ENCODE measurements at places on chromosomes 11 and 22.

DNA sequence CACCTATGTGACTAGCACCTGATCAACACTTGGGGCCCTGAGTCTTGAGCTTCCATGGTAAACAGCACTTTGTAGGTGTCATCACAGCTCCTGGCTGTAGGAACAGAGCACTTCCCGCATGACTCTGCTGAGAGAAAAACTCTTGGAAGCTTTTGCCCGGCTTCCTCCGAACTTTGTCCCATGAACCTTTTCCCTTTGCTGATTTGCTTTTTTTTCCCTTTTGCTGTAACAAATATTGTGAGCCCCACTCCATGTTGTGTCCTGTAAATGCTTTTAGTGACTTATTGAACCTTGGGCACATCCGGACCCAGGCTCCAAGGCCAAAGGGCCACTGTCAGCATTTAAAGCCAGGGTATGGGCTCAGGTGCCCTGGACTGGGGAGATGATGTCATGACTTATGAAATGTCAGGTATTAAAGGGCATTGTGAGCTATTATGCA, 391.1 kb downstream of the TENM4 start:
- no peak for DNase-seq

DNA sequence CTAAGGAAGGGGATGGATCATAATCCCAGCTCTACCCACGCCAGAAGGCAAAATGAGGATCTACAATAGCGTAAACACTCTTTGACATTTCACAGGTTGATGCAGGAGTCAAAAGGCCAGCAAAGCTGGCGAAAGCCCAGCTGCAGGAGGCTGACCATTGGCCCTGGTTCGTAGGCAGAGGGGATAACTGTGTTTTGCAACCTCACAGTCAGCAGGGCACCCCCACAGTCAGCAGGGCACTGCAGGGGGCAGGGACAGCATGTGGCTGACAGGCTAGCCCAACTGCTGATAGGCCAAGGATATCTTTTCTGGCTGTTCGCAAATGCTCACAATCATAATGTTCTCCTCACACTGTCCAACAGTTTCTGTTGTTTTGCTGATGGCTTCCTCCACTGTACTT, 372.7 kb downstream of the BUD13 start:
- DNase-seq = no peak

GRCh38 chr22:49554296-49554625, 273.4 kb downstream of the BRD1 start:
- DNase-seq = no peak

DNA sequence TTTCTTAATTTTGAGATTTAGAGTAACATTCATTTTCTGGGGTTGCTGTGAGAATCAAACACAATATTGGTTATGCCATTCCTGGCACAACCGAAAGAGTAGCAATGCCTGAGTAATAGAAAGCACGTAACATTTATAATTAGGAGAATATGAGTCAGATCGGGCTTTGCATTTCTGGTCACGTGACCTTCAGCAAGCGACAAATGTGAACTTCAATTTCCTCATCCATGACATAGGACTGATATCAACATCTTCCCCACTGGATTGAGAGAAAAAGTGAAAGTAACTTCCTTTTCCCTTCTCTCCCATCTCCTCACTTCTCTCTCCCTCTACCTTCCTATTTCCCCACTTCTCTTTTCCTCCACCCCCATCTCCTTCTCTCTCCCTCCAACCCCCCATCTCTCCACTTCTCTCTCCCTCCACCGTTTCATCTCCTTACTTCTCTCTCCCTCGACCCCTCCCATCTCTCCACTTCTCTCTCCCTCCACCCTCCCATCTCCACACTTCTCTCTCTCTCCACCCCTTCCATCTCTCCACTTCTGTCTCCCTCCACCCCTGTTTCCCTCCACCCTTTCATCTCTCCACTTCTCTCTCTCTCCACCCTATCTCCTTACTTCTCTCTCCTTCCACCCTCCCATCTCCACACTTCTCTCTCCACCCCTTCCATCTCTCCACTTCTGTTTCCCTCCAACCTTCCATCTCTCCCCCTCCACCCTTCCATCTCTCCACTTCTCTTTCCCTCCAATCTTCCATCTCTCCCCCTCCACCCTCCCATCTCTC, 33.5 kb upstream of the CAT start:
- DNase-seq = no peak

- no peak for DNase-seq
Measured at GRCh38 chr11:19437760-19438159, 197.0 kb upstream of the E2F8 start.

DNA sequence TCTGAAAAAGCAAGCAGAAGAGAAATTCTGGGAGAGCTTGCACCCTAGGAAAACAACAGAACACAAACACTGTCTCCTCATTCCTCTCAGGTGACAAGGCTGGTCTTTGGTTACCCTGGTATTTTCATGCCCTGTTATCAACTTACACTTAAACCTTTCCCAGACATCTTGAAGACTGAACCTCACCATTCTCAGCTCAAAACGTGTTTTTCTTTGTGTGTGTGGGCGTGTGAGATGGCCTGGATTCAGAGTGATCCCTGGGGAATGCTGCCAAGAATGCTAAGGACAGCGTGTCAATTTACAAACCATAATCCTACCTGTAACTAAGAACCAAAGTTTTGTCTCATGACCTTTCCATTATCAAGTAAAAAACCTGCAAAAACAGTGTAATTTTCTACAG, 33.3 kb downstream of the ELF5 start:
- DNase-seq = no peak

GRCh38 chr11:96287822-96288439, 55.1 kb downstream of the MAML2 start:
- DNase-seq = no peak

- DNase-seq = no peak
Measured at GRCh38 chr11:66044757-66045156, 4.2 kb downstream of the GAL3ST3 start.

- DNase-seq = peak; percentile 84
Measured at GRCh38 chr11:46414466-46414796, 22.9 kb upstream of the CHRM4 start.

DNA sequence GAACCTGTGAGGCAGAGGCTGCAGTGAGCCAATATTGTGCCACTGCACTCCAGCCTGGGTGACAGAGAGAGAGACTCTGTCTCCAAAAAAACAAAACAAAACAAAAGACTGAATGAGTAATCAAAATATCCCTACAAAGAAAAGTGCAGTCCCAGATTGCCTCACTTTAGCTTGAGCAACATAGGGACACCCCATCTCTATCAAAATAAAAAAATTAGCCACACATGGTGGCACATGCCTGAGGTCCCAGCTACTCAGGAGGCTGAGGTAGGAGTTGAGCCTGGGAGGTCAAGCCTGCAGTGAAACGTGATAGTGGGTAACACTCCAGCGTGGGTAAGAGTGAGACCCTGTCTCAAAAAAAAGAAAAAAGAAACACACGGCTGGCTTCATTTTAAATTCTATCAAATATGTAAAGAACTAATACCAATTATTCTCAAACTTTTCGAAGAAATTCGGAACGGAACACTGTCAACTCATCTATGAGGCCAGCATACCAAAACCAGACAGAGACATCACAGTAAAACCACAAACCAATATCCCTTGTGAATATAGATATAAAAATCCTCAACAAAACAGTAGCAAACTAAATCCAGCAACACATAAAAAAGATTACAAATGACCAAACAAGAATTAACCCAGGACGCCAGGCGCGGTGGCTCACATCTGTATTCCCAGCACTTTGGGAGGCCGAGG, 12.9 kb downstream of the CHEK2 start:
- no peak for DNase-seq

DNA sequence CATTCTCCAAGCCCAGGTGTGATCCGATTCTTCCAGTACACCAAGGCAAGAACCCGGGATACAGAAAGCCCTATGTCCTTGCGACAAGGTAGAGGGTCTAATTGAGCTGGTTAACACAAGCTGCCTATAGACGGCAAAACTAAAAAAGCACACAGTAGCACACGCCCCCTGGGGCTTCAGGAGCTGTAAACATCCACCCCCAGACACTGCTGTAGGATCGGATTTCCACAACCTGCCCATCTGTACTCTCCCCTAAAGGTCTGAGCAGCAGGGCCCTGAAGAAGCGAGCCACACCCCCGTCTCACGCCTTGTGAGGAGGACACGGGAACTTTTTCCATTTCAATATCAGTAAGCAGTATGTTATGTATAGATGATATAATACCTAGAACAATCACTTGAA, 624.7 kb downstream of the BUD13 start:
- DNase-seq = no peak

DNA sequence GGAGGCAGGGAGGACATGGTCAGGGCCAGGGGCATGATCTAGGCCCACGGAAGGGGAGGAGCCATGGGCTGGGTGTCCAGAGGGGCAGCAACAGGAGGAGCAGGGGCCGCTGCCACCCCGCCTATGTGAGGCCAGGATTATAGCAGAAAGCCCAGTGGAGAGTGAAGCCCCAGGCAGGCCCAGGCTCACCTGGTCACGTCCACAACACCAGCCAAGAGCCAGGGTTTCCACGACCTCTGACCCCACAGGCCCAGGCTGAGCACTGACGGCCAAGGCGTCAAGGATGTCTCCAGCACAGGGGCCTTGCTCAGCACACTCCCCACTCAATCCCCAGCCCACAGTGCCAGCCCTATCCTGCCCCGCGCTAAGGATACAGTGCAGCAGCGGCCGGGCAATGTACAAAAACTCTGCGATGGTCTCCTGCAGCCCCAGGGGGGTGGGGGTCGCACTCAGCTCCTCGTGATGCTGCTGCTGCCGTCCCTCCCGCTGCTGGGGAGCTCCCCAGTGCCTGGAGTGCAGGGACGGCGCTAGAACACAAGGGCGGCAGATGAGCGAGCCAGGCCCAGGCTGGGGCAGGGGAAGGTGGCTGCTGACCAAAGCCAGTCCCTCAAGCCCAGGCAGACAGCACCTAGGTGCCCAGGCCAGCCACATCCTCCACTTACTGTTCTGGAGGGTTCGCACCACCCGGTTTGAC, 3.6 kb downstream of the PEX16 start:
- DNase-seq = no peak

- no peak for DNase-seq
Measured at GRCh38 chr11:74575999-74576398, 16.4 kb upstream of the POLD3 start.

- no peak for DNase-seq
Measured at GRCh38 chr11:1543606-1544263, 28.3 kb downstream of the DUSP8 start.

- peak; percentile 45 for DNase-seq
Measured at GRCh38 chr22:42069801-42070516, 653 bp downstream of the NAGA start.

Measured in hematopoietic multipotent progenitor cell treated with erythropoietin and hydrocortisone succinate and interleukin-3 and kit ligand, for 8 days (in vitro differentiated cells).